ENCODE measurements at places on chromosomes 16 and 17. TPM values are rescaled to one million over a fixed set of nuclear protein-coding genes. Genes with fewer than 3 reads are reported as not detected.

Gene FOXN1
- total RNA-seq = not detected

Gene TBX21
- total RNA-seq = not detected

Gene IL34
- total RNA-seq = 4.9 TPM

Gene KCNH6
- total RNA-seq = under 0.01 TPM

Gene KCNAB3
- total RNA-seq = 0.26 TPM

Gene SLC5A10
- total RNA-seq = not detected

Gene COL1A1
- under 0.01 TPM for total RNA-seq
